Stimulated activated CD4-positive, alpha-beta T cell treated with anti-CD3 and anti-CD28 coated beads, Interleukin-4, amount 100 ng/mL, for 1 hour (primary cell): ENCODE measurements at places on chromosomes 13 and 19.

GRCh38 chr19:18972851-18973250 is 31.8 kb upstream of the HOMER3 start:
- DNase-seq, result no peak

DNA sequence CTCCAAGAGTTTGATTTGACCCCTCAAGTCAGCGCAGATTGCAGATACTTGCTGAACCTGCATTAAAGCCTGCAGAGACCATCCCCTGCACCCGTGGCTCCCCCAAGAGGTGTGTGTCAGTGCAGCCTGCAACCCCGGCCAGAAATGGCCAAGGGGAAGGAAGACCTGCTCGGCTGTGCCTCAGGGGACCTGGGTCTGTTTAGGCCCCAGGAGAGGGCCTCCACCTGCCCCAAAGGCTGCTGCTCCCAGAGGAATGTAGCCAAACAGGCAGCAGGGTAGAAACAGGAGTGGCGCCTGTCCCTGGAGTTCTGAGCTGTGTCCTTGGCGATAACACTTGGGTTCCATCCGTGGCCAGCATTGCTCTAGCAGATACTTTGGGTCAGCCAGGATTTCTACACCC is 8.0 kb downstream of the POP4 start:
- DNase-seq, result no peak

GRCh38 chr13:93698016-93698613 is 471.5 kb downstream of the GPC6 start:
- no peak for DNase-seq

- no peak for DNase-seq
Measured at GRCh38 chr19:7874076-7874896, at the start of gene PRR36. Gene PRR36 (minus strand): TSS chr19:7874390. CDS start chr19:7873689, 701 bp downstream.

DNA sequence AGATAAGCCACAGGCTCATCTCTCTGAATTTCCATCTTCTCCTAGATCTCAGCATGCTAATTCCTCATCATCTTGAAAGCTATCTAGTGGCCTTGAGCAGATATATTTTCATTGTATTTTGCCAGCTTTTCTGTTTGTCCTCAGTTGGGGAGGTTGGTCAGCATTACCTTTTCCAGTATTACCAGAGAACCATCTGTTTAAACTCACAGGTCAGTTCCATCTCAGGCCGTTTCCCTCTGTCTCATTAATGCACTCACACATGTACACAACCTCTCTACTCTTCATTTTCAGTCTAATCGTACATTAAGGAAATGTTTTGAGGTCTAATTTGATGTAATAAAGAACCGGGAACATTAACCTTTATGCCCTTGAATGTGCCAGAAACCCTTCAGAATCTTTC is 29.7 kb downstream of the USPL1 start:
- DNase-seq, result no peak
